ENCODE measurements at places on chromosomes 1 and 21.
A peak's percentile ranks its signal among the peaks of the same experiment; 100 is the strongest.

DNA sequence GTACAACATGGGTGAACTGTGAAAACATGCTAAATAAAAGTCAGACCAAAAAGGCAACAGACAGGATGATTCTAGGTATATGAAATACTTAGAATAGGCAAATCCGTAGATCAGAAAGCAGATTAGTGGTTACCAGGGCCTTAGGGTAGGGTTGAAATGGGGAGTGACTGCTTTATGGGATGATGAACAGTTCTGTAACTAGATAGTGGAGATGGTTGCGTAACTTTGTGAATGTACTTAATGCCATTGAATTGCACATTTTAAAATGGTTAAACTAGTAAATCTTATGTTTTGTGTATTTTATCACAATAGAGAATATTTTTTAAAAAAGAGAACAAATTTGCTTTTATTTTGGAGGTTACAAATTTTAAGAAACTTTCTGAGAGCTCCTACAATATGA lies 17.4 kb downstream of the ZNF326 start:
- no peak for DNase-seq

DNA sequence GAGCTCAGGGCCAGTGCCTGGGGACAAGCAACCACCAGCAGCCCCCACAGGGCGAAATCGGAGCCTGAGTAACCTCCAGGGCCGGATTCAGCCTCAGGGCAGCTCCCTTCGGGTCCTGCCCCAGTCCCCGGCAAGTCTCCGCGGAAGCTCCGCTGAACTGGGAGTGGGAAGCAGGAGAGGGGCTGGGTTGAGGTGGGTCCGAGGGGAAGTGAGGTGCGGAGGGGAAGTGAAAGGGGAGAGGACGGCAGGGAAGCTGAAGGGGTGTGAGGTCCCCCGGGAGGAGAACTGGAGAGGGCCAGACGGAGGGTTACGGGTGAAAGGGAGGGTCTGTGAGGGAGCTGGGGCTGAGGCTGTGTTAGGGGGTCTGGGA lies 560 bp downstream of the PADI2 start:
- no peak for DNase-seq

DNA sequence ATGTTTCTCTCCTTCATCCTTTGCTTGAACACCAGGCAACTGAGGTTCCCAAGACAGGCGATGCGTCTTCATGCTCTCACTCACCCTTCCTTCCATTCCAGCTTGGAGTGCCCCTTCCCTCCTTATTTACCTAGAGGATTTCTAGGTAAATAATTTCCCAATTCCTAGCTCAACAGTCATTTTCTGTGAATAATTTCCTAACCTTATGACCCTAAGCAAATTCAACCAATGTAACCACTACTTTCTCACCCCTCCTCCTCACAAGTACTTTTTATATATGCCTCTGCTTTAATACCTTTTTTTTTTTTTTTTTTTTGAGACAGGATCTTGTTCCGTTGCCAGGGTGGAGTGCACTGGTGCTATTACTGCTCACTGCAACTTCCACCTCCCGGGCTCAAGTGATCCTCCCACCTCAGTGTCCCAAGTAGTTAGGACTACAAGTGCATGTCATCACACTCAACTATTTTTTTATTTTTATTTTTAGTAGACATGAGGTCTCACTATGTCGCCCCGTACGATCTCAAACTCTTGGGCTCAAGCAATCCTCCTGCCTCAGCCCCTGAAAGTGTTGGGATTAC lies 86.7 kb downstream of the USP24 start:
- DNase-seq = no peak

DNA sequence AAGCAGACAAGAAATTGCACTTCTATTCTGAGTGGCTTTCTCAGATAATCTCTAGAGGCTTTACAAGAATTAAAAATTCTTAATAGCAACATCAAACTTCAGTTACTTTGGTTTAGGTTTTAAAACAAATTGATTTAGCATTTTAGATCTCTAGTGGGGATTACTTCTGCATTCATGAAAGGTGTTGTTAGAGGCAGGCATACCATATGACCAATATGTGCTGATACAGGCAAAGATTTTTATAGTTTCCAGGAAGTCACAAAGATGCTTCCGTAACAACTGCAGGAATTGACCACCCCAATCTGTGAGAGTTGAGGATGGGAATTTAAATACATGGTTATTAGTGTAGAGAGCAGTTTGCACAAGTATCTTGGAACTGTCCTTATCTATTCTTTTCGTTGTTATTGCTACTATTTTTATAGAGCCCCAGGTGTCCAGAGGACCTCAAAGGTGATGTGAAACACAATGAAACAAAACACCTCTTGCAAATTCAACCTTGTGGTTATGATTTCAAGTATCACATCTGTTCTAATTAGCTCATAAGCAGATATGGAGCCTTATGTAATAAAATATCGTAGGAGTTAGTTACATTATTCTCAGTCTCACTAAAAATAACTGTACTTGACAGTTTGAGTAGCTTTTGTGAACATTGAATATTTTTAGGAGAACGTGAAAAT lies 512.7 kb upstream of the ADGRL4 start:
- DNase-seq = no peak

DNA sequence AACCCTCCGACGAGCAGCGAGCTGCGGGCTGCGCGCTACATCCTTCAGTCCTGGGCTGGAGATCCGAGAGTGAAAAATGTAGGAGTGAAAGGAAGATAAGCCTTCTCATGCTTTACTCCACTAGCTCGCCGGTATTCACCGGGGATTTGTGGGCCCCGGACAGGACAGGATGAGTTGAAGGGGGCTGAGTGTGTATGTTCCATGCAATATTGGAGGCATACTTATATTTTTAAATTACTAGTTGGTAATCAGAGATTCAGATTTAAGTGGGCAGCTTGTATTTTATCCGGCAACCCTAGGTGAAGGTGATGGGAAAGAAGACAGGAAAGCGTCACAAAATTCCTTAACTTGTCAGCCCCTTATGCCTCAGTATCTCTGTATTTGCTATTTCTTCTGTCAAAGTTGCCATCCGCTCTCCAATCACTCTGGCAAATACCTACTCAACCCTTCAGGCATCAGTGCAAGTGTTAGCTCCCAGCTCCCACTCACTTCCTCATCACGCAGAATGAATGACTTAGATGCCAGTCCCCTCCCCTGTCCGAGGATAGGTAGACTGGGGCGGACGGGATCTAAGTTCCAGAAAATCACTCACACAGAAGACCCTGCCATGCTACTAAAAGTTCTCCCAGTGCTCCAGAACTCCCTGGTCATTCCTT lies 503 bp upstream of the PIGM start:
- DNase-seq = no peak

DNA sequence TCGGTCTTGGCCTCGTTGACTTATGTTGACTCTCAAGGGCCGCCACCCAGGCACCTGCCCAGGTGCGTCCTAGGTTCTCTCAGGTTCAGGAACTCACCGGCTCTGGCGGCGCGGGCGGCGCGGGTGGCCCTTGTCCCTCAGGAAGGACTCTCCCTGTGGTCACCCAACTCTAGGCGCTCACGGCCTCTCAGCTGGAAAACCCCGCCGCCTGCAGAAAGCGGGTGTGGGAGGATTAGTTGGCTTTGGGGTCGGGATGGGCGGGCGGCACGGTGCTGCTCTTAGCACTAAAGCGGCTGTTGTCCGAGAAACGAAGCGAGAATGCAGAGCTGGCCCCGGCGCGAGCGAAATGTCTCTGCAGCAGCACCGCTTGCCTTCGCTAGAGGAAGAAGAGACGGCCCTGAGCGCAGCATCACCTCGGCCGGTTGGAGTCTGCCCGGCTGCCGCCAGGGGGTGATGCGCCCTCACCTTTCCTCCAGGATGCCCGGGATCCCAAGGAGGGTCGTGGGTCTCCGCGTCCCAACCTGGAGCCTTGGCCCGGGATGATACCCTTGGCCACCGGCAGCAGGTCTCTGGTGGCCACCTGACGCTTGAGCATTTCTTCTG lies 8.1 kb upstream of the TADA1 start:
- peak; percentile 15 for DNase-seq

- no peak for DNase-seq
These were observed 244.5 kb downstream of the NEGR1 start for GRCh38 chr1:72037745-72038343.

GRCh38 chr1:76294482-76295194 lies 220.1 kb downstream of the ST6GALNAC3 start:
- DNase-seq = no peak

GRCh38 chr1:162672622-162673260 lies 40.5 kb downstream of the DDR2 start:
- no peak for DNase-seq

GRCh38 chr1:247437551-247438505 lies 20.1 kb downstream of the OR2B11 start:
- no peak for DNase-seq

DNA sequence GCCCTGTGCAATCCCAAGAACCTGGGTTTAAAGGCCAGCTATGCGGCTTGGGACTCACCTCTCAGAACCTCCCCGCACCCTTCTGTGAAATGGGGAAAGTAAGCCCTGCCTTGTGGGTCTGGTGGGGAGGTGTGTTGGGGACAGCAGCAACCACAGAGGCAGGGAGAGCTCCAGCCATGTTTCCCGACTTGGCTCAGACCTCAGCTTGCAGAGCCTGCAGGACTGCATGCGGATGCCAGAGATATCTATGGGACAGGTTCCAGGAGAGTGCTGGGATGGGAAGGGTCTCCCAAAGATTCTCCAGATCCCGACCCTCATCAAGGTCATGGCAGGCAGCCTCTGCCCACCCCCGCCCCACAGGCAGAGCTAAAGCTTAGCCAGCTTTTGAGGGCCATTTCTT lies 20.2 kb downstream of the PADI1 start:
- no peak for DNase-seq

- DNase-seq = no peak
These were observed 31.6 kb upstream of the ARHGEF10L start for GRCh38 chr1:17507915-17508314.

- no peak for DNase-seq
These were observed 34.7 kb downstream of the LRRC8D start for GRCh38 chr1:89855413-89856123.

- DNase-seq = no peak
These were observed 95.6 kb downstream of the TTC3 start for GRCh38 chr21:37168666-37169065.

DNA sequence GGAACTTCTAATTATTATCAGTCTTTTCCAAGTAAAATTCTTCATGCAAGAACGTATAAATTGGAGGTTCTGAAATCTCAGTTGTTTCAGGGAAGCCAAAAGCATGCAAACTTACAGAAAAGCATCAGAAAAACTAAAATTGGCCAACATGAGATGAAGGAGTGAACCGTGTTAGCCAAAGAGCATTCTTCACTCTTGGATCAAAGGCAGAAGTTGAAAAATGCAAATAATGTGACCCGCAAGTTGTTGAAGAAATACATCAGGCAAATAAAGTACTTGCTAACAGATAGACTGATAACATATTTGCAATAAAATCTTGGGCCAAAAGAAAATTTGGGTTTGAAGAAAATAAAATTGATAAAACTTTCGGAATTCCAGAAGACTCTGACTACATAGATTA lies 29.6 kb downstream of the DIPK1A start:
- no peak for DNase-seq

DNA sequence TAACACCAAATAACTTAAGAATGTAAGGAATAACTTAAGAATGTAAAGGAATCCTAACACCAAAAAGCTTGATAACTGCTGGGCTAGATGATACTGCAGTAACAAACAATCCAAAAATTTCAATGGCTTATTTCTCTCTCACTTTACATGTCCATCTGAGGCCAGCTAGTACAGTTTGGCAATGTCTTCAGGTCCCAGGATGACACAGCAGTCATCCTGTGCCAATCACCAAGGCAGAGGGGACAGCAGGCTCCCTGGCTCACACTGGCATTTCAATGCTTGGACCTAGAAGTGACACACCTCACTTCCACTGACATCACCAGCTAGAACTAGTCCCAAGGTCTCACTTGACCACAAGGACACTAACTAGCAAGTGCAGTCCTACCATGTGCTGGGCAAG lies 15.3 kb downstream of the DNAJC11 start:
- DNase-seq = no peak

GRCh38 chr1:224637515-224637914 lies 21.4 kb downstream of the CNIH3 start:
- no peak for DNase-seq

DNA sequence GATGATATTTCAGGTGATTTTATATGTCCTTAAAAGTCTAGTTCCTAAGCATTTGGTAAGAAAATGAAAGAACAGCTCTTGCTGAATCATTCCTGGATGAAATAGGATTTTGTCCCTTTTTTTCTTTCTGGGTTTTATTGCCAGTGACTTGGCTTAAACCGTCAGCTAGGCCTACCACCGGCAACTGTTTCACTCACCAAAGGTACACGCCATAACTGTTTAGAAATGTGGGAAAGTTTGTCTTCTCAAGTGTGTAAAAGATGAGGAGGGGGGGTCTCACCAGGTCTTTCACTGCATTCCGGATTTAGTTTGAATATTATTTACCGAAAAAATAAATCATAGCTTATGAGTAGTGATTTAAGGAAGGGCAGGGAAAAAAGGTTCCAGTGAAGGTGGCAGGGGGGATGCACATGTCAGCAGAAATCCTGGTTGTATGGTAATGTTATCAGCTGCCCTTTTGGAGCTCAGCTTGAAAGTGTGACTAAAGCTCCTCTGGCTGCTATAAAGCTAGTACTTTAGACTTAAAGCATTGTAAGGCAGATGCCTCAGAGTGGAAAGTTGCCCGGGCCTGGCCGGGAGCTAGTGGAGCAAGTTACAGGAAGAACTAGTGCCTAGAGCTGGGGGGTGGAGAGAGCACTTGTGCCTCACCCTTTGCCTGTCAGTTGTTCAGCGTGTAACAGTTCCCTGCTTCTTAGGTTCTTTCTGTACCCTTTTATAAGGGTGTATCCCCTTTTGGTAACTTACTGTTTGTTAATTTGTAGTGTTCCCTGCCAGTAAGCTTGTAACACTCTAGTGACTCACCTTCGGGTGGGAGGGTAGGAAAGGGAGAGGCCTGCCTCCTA lies 3.1 kb downstream of the ATP1A1 start:
- DNase-seq = no peak

DNA sequence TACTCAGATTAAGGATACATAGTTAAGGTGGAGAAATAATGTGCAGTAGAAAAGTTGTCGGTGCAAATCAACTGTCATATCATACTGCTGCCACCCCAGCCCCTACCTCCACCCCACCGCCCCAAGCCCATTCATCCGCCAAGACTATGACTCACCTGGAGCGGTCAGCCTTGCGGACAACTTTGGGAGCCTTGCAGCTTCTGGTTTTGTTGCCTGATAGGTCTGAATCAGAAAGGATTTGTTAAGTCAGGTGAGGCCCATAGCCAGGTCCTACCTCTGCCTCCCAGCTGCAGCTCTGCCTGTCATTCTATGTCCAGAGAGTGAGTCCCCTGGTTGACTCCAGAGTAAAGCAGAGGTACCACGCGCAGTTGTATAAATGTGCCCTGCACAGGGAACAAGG lies 12.6 kb downstream of the C1orf162 start:
- DNase-seq = no peak

DNA sequence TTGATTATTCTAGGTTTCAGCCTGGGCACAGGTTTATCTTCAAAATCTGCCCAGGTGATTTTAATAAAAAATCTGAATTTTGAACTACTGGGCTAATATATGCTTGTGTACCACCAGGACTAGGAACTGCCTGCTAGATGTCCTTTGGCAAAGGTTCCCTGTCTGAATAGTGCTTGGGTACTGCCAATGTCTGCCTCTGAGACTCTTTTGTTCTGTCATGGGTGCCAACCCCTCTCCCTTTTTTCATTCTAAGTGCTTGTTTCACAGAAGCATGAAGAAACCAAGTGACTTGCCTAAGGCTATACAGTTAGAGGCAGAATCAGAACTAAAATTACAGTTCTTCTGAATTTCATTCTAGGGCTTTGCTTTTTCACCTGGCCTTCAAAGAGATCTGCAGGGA lies 106.3 kb upstream of the CACHD1 start:
- no peak for DNase-seq

- DNase-seq = peak; percentile 56
These were observed at the start of gene LCK for GRCh38 chr1:32250893-32251716. Gene LCK (plus strand): TSS chr1:32251265. CDS start chr1:32274330, 23,065 bp downstream.

- no peak for DNase-seq
These were observed 82.8 kb upstream of the COL6A1 start for GRCh38 chr21:45898781-45899180.
